ENCODE measurements at places on chromosomes 6 and 20. TPM values are rescaled to one million over a fixed set of nuclear protein-coding genes. Genes with fewer than 3 reads are reported as not detected.

The MAS1 gene
- total RNA-seq: not detected

The ARFGAP1 gene
- total RNA-seq: 286 TPM

The PLAGL1 gene
- 0.70 TPM for total RNA-seq

The SLC35B2 gene
- total RNA-seq: 44.6 TPM

The PXDC1 gene
- 42.9 TPM for total RNA-seq

The SLC17A3 gene
- not detected for total RNA-seq

The LY86 gene
- total RNA-seq: not detected

The PAX1 gene
- total RNA-seq: not detected

The E2F1 gene
- total RNA-seq: 74.7 TPM

The NHSL1 gene
- 39.9 TPM for total RNA-seq

The PEX7 gene
- 6.1 TPM for total RNA-seq

The HTR1B gene
- total RNA-seq: not detected

The HLA-DQA2 gene
- total RNA-seq: not detected

The PNPLA1 gene
- 0.25 TPM for total RNA-seq

The SOX18 gene
- 0.84 TPM for total RNA-seq

The POLR1C gene
- 45.1 TPM for total RNA-seq

The IL20RA gene
- 0.65 TPM for total RNA-seq

The VGLL2 gene
- total RNA-seq: not detected

The NRSN2 gene
- 27.5 TPM for total RNA-seq

The BPIFB2 gene
- not detected for total RNA-seq

The DEFB128 gene
- total RNA-seq: not detected

The NHLRC1 gene
- 1.6 TPM for total RNA-seq

The KIF13A gene
- total RNA-seq: 13.8 TPM

The GPR63 gene
- 0.11 TPM for total RNA-seq

The PRR18 gene
- 0.95 TPM for total RNA-seq

The PRPH2 gene
- not detected for total RNA-seq

The CDYL gene
- 41.6 TPM for total RNA-seq

The CRIP3 gene
- not detected for total RNA-seq

The CPNE5 gene
- not detected for total RNA-seq

The TRDN gene
- total RNA-seq: not detected

The SSTR4 gene
- not detected for total RNA-seq

The PRKN gene
- not detected for total RNA-seq

The ISM1 gene
- total RNA-seq: 2.4 TPM

The TBPL1 gene
- total RNA-seq: 23.6 TPM

The MED20 gene
- total RNA-seq: 43.7 TPM

The GABRR1 gene
- 0.12 TPM for total RNA-seq

The TBXT gene
- total RNA-seq: not detected

The DDX43 gene
- total RNA-seq: not detected

The HUS1B gene
- 0.79 TPM for total RNA-seq

The HSPA12B gene
- not detected for total RNA-seq

The CST2 gene
- not detected for total RNA-seq

The WASF1 gene
- total RNA-seq: 7.3 TPM

The MACROD2 gene
- 7.6 TPM for total RNA-seq

The OR2H2 gene
- total RNA-seq: not detected

The KCNQ5 gene
- 0.07 TPM for total RNA-seq

The PRSS16 gene
- 16.5 TPM for total RNA-seq

The PAK5 gene
- total RNA-seq: not detected

The ANKS1A gene
- 25.9 TPM for total RNA-seq

The SENP6 gene
- total RNA-seq: 91.9 TPM

The DLL1 gene
- total RNA-seq: 6.6 TPM

The UNC5CL gene
- total RNA-seq: 4.5 TPM

The ATP5F1E gene
- 181 TPM for total RNA-seq

The FAM135A gene
- total RNA-seq: 18.7 TPM

The COL20A1 gene
- 0.32 TPM for total RNA-seq

The SNPH gene
- total RNA-seq: 0.28 TPM

The CFAP206 gene
- total RNA-seq: 0.23 TPM

The PHACTR1 gene
- total RNA-seq: 0.41 TPM

The SIRPA gene
- 31.6 TPM for total RNA-seq

The WFDC10B gene
- not detected for total RNA-seq

The GSTA2 gene
- total RNA-seq: 65.4 TPM
